Hypothalamus (tissue), 51 donors: ENCODE measurements at places on chromosomes 16 and 17.

DNA sequence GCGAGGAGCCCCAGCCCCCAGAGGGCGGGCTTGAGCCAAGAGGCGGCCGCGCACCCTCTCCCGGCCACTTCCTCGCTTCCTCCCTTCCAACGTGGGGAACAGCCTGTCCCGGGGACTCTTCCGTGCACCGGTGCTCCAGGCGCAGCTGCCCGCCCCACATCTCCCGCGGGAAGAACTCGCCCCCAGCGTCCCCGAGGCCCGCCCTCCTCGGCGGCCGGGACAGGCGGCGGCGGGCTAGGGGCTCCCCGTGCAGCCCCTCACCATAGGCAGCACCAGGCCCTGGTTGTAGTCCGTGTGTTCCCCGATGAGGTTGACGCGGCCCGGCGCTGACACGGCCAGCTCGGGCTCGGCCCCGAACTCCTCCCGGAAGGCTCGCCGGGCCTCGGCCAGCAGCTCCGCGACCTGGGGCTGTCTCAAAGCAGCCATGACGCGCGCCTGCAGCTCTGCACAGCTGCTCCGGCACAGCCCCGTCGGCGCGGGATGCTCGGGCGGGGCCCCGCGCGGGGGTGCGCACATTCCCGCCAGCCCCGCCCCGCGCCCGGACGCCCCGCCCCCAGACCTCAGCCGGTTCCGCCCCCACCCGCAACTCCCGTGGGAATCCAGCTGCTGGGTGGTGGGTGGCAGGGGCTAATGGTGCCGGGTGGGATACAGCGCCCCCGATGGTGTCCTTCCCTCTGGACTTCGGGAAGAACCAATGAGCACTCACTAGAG lies at the start of gene GALK1:
GALK1 (minus strand) TSS at position 482 of the 711 bp plus-strand sequence; CDS start at position 426, 56 bp downstream.
- peak; percentile 47 for DNase-seq

- DNase-seq, result peak; percentile 19
Observed at GRCh38 chr17:78993241-78993956, 13.7 kb upstream of the LGALS3BP start.

GRCh38 chr16:85593494-85594221 lies 19.5 kb upstream of the GSE1 start:
- DNase-seq, result peak; percentile 59

DNA sequence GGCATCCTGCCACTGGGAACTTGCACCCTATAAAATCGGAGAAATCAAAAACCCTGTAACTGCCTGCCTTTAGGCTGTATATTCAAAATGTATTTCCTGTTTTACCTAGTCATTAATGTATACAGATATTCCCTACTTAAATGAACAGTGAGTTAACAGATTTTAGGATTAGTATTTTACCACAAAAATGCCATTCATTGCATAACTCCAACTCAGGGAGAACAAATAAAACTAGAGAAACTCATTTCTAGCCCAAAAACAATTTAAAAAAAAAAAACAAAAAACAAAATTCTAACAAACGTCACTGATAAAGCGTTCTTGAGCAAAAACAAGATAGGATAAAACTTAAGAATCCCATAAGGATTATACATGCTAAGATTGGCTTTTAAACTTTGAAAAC lies 3.7 kb upstream of the DHX33 start:
- no peak for DNase-seq

GRCh38 chr16:21610766-21611165 lies 11.4 kb downstream of the METTL9 start:
- DNase-seq, result no peak

GRCh38 chr16:78362524-78363135 lies 263.2 kb downstream of the WWOX start:
- DNase-seq, result no peak

DNA sequence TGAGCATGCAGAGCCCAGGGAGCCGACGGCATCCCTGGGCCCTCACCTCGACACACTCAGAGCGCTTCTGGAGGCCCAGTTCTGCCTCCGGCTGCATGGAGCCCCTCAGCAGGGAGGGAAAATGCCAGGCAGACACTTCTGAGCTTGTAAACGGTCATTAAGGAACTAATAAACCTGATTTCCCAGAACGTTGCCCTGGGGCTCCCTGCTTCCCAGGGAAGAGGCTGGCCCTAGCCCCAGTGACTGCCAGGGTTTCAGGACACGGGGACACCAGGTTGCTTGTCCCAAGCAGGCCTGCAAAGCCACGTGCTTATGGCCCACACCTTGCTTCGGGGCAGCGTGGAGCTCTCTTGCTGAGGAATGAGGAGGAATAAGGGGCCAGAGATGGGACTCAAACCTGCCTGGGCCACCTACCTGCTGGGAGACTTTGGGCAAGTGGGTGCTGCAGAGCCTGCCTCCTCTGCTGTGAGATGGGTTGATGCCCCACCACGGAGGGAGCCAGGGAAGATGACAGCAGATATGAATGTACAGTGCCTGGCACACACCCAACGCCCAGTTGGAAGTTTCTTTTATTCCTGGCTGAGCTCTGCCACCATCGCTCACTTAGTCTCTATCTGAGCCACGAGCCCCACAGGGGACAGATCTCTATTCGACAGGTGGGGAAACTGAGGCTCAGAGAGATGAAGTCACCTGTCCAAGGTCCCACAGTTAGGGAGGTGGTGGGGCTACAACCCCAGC lies 5.4 kb downstream of the RHBDF2 start:
- DNase-seq, result no peak

- no peak for DNase-seq
Observed at GRCh38 chr16:68627951-68628425, 17.1 kb upstream of the CDH3 start.

DNA sequence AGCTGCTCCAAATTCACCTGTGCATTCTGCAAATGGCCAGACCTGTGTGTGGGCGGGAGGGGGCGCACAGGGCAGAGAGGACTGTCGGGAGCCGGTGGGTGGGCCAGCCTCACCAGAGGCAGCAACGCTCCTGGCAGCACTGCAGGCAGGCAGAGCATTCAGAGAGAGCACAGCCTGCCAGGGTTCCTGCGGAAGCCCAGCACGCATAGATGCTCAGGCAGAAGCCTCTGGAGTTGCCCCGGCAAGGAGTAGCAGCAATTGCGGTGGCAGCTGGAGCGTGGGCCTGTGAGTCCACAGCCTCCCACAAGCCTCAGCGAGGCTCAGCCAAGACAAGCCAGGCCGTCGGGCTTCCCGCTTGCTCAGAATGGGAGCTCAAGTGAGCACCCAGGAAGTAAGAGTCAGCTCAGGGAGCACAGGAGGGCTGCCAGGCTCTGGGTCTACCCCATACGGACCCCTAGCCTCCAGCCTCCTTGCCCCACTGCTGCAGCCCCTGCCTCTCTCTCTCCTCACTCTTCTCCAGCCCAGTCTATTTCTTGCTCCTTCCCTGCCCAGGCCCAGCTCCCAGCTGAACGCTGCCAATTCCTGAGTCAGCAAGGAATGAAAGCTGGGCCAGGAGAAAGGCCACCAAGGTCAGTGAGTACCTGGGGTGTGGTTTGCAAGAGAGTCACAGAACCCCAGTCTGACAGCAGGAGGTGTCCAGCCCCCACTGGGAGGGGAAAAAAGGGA lies 9.6 kb downstream of the EMC6 start:
- DNase-seq, result no peak

DNA sequence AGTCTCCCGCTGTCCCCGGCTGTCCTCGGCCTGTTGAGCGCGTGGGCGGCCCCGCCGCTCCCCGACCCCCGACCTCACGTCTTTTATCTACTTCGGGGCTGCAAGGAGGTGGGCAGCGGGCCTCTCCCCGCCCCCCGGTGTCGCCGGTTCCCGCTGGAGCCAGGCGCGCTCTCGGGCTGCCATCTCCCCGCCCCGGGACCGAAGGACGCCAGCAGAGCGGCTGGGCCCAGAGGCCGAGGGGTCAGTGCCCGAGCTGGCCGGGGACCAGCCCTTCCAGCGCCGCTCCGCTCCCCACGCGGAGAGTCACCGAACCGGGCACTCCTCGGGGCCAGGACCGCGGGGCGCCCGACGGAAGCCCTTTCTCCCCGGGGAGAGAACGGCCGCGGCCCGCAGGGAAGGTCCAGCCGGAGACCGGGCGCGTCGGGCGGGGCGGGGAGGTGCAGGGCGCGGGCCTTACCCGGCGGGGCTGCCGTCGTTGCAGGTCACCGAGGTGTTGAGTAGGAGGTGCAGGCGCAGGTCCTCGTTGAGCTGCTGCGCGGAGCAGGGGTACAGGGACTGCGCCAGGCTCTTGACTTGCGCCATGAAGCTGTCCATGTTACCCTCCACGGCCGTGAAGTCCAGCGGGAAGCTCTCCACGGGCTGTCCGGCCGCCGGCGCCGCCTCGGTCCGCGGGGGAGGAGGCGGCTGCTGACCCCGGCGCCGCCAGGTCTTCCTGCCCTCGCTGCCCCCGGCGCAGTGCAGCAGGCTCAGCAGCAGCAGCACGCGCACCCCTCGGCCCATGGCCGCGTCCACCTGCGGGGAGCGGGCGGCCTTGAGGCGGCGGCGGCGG lies 643 bp downstream of the NOTUM start:
- DNase-seq, result no peak

- no peak for DNase-seq
Observed at GRCh38 chr17:13593021-13593751, 8.5 kb downstream of the HS3ST3A1 start.

DNA sequence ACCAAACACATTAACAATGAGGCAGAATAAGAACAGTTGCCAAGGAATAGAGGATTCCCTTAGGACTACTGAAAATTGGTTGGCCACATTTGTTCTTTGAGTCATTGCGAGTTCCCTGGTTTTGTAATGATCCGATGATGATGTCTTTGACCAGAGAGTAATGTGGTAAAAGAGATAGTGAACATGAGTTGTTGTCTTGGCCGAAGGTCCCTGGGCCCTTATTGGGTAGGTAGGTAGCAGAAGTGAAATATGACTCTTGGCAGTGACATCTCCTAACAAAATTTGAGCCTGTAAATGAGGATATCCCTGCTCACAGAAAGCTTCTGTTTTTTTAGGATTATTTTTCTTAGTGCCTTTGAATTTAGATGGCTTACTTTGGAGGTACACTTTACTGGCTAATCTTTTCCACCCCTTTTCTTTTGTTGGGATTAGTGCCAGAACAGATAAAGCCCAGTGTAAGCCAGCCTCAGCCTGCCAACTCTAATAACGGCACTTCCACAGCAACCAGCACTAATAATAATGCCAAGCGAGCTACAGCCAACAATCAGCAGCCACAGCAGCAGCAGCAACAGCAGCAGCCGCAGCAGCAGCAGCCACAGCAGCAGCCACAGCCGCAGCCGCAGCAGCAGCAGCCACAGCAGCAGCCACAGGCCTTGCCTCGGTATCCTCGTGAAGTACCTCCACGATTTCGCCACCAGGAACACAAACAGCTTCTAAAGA lies 47.2 kb downstream of the TNRC6A start:
- no peak for DNase-seq

DNA sequence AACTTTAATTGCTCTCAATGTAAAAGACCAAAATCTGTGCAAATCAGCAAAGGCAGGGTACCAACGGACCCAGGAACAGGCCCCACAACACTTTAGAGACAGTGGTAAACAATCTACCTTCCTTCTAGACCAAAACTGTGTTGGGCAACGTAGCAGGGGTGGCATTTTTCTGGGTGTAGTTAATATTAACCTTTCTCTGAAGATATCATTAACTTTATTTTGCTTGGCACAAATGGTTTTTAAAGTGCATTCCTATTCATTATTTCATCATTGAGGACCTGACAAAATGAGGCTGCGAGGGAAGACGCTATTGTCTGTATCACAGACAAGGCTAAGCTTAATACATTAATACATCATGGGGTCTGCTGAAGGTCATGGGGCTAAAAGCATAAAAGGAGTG lies 37.9 kb upstream of the TRAP1 start:
- no peak for DNase-seq

GRCh38 chr16:17377360-17378324 lies 93.1 kb downstream of the XYLT1 start:
- DNase-seq, result no peak

DNA sequence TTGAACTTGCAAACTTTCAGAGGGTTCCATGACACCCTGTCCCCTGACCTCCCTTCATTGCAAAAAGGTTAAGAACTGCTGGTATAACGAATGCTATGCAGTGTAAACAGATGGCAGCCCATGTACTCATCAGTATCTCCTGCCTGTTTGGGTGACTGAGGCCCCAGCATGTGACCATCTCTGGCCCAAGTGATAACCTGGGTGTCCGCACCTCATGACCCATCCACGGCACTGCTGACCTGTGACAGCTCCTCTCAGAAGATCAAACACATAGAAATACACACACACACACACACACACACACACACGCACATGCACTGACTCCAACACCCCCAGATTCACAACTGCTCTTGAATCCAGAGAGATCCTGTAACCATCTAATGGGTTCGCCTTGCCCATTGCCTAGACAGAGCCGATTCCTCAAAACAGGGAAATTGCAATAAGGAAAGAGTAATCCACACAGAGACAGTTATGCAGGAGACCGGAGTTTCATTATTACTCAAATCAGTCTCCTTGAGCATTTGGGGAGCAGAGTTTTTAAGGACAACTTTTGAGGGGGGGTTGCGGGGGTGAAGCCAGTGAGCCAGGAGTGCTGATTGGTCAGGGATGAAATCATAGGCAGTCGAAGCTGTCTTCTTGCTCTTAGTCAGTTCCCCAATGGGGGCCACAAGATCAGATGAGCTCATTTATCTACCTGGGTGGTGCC lies 11.3 kb upstream of the PHOSPHO1 start:
- DNase-seq, result no peak

DNA sequence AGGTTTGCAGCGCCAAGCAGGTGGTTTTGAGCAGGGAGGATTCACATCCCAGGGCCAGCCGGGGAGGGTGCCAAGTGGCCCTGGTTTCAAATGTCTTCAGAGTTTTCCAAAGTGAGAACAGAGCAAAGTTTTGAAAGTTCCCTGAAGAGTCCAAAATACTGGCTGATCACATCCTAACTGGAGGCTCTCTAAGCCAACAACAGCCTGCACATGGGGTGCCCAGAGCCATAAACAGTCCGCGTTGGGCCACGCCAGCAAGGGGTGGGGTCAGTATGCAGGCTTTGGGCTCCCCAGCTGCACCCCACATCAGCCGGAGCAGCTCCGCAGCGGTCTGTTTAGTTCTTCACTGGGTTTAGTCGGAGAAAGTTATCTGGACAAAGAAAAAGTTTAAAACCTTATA lies 150.9 kb downstream of the C16orf95 start:
- DNase-seq, result no peak

- no peak for DNase-seq
Observed at GRCh38 chr17:56292578-56292977, 139.3 kb downstream of the ANKFN1 start.

GRCh38 chr17:68185820-68186219 lies 62.0 kb upstream of the AMZ2 start:
- DNase-seq, result no peak

- no peak for DNase-seq
Observed at GRCh38 chr16:28858421-28858820, 5.2 kb upstream of the SH2B1 start.

GRCh38 chr17:57560319-57560705 lies 184.8 kb downstream of the CCDC182 start:
- no peak for DNase-seq

- no peak for DNase-seq
Observed at GRCh38 chr17:57782647-57783337, 37.7 kb upstream of the CCDC182 start.

GRCh38 chr17:48718227-48718760 lies 4.0 kb downstream of the PRAC1 start:
- no peak for DNase-seq

- peak; percentile 92 for DNase-seq
Observed at GRCh38 chr17:3636154-3636907, at the start of the genes CTNS and SHPK. Gene CTNS (plus strand): TSS chr17:3636760. CDS start chr17:3640207, 3,447 bp downstream. Gene SHPK (minus strand): TSS chr17:3636250. CDS start chr17:3636219, 31 bp downstream.
